Stimulated activated CD8-positive, alpha-beta memory T cell treated with anti-CD3 and anti-CD28 coated beads, Interleukin-4, amount 100 ng/mL, for 4 hours (primary cell): ENCODE measurements at places on chromosomes 2 and 18.

GRCh38 chr2:53235836-53236582, 531.6 kb upstream of the CHAC2 start:
- no peak for DNase-seq

DNA sequence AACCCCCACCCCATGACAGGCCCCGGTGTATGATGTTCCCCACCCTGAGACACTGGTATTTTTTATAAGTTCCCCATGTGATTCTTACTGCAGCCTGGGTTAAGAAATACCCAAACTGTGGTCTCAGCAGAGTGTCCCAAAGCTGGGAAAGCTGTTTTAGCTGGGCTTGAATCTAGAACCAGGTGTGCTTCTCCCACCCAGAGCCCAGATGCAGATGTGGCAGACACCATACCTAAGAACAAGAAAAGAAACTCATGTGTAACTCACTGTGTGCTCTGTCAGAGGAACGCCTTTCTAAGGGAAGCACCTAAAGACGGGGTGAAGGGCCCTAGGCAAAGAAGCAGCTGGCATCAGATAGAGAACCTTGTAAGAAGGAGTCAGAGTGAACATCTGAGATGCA, 23.9 kb downstream of the DOK1 start:
- DNase-seq: no peak

GRCh38 chr2:29373870-29374269, 258.7 kb downstream of the CLIP4 start:
- DNase-seq: no peak

DNA sequence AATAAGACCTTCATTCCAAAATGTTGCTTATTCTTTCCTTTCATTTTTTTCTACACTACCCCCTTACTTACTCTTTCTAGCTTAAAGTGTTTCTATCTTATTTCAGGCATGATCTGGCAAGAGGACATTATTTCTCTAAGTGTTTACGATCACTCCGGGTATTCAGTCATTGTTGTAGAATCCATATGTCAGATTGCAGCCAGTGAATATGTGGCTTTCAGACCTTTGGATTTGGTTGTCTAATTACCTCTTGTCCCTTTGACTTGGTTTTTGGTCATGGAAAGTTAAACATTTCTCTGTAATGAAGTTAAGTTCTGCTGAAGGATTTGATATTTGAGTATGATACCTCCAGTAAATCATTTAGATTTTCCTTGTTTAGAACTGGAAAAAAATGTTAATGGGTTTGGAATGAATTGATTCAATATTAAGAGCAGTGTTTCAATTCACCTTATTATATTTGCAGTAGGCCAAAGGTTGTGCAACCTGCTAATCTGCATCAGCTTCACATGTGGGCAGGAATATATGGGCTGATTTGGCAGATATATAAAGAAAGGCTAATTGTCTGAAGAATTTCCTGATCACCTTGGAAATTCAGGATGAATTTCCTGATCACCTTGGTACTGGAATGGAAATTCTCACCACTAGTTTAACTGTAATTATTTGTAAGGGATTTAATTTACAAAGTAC, 154.9 kb downstream of the PRPF40A start:
- DNase-seq: no peak

DNA sequence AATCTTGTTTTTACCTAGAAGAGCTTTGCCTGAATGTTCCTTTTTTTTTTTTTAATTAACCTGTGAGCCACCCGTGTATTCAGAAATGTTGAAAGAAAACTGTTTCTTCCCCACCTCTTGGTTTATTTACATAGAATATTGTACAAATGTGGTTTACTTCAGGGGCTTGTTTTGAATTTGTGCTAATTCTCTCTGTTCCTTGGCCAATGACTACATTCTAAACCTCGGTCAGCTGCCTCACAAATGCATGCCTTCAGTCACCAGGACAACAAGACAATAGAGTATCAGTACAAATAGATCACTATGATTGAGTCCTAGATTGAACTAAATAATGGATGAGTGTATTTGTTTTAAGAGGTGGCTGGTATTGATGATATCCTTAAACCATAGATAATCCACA, 36.0 kb downstream of the AGFG1 start:
- DNase-seq: no peak

- DNase-seq: no peak
These were observed 29.9 kb upstream of the GPR155 start for GRCh38 chr2:174516501-174517378.

DNA sequence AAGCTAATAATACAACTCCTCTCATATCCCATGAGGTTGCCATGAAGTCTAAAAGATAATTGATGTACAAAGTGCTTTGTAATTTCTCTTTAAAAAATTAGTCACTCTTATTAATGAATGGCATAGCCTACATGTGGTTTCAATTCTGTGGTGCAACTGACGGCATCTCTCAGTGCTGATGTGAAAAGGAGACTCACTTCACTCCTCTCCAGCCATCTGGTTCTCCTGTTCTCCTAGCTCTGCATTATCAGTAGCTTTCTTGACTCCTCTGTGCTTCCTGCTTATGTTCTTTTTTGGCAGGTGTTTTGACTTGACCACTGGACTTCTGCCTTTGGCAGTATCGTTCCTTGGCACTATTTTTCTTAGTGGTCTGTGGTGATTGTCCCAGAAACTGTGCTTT, 134.9 kb upstream of the ZFP36L2 start:
- DNase-seq: no peak

DNA sequence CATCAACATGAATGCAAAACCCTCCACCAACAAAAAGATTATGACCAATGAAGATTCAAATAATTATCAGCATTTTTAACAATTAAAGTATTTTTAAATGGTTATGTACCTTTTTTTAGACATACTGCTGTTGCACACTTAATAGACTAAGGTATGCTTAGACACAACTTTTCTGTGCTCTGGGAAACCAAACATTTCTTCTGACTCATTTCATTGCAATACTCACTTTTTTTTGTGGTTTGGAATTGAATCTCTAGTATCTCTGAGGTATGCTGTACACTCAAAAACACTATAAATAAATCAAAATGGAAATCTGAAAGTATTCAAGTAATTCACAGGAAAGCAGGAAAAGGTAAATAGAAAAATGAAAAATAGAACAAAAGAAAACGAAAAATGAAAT, 247.9 kb upstream of the POU3F3 start:
- DNase-seq: no peak

- DNase-seq: no peak
These were observed 508 bp upstream of the TUBA4B start for GRCh38 chr2:219252570-219252899.

DNA sequence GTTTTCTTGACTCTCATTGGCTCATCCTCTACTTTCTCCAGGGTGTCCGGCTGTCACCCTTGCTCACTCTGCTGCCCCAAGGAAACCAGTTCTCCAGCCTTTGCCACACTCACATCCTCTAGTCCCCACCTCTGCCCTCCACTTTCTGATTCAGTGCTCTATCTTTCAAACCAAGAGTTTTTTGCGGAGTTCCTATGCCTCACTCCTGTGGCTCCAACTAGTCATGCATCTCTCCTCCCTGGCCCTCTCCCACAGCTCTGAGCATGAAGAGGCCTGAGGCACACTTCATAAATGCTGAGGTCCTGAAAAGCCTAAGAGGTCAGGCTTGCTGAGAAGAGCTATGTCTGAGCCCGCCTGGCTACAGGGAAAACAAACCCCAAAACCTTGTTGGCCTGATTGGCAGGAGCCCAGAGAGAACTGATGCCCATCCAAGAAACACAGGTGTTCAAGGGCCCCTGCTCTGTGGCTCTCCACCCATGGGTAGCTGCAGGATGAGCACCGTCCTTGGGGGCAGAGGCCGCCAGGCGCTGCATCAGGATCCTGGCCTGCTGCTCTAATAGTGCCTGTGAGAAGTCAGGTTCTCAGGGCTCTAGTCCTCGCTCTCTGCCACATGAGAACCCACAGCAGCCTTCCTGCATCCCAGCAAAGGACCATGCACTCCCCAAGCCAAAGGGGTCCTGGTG, 42.1 kb downstream of the HS1BP3 start:
- no peak for DNase-seq

DNA sequence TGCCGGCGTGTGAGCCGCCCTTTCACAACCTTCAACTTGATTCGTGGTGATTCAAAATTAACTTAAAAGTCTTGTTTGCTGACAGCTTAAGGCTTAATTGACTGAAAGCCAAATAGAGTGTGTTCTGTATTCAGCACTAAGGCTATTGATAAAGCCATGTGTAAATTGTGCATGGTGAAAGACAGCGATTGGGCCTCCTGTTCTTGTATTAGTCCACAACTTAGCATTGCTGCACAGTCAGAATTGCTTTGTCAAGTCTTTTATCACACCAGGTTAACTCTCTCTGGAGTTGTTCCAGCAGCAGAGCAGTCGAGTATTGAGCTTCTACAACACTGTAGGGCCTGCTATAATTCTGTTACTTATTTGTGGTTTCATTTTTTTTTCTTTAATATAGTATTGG, 210.1 kb downstream of the WDR7 start:
- no peak for DNase-seq

DNA sequence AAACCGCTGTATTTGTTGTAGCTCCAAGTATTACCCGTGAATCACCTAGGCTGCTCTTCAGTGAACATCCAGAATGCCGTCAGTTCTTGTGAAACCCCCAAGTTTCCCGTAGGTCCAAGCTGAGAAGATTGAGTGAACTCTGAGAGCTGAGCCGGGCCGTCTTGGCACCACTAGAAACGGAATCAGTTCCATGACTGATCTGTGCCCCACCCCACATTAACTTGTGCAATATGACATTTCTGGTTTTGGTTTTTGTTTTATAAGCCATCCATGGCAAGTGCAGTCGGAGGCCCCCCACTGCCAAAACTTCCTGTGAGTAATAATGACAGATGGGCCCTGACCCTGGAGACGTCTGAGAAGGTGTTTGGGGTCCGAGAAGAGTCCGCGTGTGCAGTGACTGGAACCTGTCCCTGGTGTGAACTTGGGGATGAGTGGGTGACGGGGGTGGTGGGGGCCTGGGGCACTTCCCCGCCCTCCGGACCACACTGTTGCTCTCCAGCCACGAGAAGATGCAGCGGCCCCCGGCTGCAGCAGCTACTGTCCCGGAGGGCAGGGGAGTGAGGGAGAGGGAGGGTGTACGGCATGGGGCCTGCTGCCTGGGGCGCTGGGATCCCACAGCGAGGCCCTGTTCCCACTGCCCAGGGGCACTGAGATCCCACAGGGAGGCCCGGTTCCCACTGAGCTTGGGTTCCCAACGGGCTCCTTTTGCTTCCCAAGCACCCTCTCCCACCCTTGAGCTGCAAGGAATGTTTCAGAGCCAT, 26.5 kb downstream of the NFATC1 start:
- no peak for DNase-seq

- no peak for DNase-seq
These were observed 288.5 kb downstream of the TNS1 start for GRCh38 chr2:217714287-217714751.

GRCh38 chr18:70200286-70200685, 5.2 kb downstream of the RTTN start:
- no peak for DNase-seq

DNA sequence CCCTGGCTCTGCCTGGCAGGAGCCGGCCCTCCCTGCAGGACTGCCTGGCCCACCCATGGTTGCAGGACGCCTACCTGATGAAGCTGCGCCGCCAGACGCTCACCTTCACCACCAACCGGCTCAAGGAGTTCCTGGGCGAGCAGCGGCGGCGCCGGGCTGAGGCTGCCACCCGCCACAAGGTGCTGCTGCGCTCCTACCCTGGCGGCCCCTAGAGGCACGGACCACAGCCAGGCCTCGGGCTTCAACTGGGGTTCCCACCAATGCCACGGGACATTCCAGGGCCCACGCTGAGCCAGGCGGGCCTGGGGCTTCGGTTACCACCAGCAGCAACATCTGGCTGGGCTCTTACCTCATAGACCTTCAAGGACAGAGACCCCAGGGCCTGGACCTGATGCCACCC, 6.1 kb upstream of the GMPPA start:
- no peak for DNase-seq

GRCh38 chr2:68721482-68722101, 13.0 kb upstream of the ARHGAP25 start:
- DNase-seq: no peak

DNA sequence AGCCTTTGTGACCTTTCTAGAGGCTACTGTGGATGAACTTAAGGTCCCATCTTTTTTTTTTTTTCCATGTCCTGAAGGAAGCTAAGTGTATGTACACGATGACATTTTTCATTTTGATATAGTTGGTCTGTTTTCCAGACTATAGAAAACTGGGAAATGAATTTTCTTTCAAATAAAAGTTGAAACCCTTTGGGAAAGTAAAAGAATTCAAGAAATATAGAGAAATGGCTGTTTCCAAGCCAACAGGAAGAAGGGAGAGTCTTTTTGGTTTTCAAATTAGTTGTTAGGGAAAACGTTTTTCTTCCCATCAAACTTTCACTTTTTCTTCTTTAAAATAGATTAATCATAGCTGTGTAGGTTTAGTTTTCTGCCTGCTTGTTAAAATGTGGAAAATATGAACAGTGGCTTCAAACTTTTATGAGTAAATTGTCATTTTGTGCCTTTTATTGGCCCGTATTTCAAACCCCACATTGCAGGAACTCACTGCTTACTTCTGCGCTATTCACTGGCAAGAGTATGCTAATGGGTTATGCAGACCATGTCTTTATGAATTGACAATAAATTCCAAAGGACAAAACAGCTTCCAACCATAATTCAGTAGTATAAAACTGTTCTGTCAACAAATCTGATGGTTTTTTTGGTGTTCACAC, 27.7 kb upstream of the LYPD1 start:
- DNase-seq: no peak

- DNase-seq: no peak
These were observed 46.9 kb downstream of the GCA start for GRCh38 chr2:162390801-162391200.

DNA sequence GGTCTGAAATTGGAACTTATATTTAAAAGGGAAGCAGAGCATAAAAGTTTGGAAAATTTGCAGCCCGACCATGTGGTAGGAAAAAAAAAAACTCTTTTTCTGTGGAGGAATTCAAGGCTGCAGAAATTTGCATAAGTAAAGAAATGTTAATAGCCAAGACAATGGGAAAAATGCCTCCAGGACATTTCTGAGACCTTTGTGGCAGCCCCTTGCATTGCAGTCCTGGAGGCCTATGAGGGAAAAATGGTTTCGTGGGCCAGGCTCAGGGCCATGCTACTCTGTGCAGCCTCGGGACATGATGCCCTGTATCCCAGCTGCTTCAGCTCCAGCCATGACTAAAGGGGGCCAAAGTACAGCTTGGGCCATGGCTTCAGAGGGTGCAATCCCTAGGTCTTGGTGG, 71.9 kb upstream of the SLC16A14 start:
- DNase-seq: no peak
